ENCODE measurements at places on chromosomes 1 and 21. TPM values are rescaled to one million over a fixed set of nuclear protein-coding genes. Genes with fewer than 3 reads are reported as not detected.
A peak's percentile ranks its signal among the peaks of the same experiment; 100 is the strongest.

DNA sequence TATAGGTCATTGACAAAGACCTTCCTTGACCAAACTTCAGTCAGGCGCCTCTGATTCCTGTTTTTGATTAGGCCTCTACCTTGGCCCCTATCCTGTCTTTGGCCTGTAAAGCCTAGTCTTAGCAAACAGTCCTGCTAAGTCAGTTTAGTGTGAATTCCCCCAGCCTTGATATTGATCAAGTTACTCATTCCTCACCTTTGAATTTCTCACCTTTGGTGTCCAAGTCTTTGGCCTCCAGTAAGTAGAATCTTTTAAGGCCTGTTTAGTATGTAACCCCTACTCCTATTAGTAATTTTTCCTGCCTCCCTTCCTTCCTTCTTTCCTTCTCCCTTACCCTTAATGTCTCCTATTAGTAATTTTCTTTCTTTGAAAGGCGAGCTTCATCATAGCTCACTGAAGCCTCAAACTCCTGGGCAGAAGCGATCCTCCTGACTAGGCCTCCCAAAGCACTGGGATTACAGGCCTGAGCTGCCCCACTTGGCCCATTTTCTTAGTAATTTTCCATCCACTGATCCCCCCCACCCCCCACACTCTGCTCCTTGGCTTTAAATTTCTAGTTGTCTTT, 13.0 kb upstream of the ZNF692 start:
- no peak for DNase-seq

GRCh38 chr1:22784737-22785136, 74.1 kb downstream of the EPHB2 start:
- no peak for DNase-seq

DNA sequence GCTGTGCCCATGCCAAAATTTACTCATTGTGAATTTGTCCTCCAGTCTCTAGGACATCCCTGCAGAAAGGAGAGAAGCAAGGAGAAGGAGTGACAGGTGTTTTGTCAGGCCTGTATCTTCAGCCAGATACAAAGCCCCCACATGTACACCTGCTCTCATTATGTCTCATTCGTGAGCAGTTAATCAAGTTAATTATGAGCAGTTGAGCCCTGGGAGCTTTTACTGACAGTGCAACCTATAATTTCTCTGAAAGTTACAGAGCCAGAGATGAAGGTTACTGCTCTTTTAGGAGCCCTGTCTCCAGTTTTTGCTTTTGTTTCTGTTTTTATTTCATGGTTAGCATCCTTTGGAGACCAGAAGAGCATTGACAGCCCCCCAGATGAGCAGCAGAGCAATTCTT, 5.0 kb upstream of the ILDR2 start:
- no peak for DNase-seq

DNA sequence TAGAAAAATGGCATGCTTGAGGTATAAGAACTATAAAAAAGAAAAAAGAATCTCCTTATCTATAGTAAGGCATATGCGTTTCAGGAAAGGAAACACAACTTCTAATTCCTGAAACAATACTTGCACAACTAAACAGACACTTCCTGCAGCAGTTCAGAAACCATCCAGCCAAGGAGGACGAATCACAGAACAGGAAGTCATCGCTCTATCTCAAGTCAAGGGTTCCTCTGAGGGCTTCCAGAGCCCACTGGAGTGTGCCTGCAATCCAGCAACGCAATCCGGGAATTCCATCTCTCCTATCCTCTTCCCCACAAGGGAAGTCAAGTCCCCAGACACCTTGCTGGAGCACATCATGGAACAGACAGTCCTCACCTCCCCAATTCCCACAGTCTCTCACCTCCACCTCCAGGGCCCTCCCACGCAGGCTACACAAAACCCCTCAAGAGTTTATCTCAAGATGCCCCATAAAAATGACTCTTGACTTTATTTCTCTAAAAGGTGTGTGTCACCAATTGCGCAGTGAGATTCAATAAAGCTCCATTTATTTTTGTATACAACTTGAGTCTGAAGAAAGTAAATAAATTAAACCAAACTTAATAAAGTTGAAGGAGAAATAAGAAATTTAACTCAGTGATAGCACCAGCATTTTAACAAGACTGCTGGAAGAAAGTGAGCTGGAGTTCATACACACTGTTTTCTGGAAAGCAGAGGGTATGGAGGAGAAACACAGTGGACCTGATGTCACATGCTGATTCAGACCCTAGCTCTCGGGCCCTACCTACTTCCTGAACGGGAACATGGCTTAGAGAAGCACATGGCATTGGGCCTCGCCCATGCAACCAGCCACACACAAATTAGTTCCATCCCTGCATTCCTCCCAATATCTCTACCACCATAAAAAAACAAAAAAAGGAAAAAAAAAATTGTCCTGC, 39.9 kb downstream of the SIPA1L2 start:
- DNase-seq = no peak

- DNase-seq = peak; percentile 71
These were observed 127.9 kb upstream of the CACYBP start for GRCh38 chr1:174871886-174872285.

DNA sequence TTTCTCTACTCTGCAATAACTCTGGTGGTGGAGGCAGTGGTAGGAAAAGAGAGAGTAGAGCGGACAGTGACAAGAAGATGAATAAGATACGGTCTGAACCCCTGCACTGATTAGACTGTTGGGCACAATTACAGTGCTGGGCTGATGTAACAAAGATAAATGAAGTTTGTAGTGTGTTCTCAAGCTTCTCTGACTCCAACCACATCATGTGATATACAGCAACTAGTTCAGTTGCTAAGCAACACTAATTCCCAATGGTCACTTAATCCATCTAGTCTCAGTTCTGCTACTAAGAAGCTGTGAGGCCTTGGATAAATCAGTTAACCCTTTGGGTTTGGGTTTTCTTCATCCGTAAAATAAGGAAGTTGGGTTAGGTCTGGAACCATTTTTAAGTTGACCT, 17.3 kb downstream of the DDR2 start:
- DNase-seq = no peak

FCRL5 gene
- not detected for total RNA-seq

GRCh38 chr1:174799136-174799479, 200.6 kb upstream of the CACYBP start:
- no peak for DNase-seq

- DNase-seq = no peak
These were observed 80.3 kb downstream of the GLIS1 start for GRCh38 chr1:53658489-53659230.

GRCh38 chr1:242788771-242789170, 264.3 kb upstream of the PLD5 start:
- DNase-seq = no peak

DNA sequence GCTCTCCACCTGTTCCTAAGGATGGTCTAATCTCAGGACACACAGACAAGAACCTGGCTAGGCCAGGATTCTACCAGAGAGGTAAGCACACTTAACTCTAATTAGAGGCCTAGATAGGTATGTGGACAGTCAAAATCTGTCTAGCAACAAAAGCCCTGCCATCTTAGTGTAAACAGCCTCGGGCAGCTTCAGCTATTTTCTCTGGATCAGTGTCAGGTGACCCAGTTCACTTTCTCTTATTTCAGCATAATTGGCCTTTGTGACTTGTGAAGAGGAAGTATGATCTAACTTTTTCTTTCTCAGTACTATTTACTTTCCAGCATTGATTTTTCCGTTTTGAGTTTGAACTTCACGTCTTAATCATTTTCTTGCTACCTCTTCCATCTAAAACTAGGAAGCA, 217.7 kb downstream of the CRB1 start:
- DNase-seq = no peak

DNA sequence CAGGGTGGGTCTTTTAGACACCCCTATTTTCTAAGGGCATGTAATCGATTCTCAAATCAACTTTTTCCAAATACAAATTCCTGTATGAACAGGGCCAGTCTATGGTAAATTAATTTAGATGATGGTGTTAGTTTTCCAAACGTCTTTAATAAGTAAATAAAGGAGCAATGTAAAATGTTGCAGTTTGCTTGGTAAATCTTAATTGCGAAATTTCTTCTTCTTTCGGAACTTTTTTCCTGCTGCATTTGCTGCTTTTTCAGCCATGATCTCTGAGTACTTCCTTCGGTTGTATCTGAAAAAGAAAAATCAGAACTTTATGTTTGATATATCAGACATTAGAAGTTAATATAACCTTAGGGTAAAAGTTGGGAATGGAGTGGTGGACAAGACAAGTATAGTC, 9.4 kb downstream of the DNTTIP2 start:
- no peak for DNase-seq

DNA sequence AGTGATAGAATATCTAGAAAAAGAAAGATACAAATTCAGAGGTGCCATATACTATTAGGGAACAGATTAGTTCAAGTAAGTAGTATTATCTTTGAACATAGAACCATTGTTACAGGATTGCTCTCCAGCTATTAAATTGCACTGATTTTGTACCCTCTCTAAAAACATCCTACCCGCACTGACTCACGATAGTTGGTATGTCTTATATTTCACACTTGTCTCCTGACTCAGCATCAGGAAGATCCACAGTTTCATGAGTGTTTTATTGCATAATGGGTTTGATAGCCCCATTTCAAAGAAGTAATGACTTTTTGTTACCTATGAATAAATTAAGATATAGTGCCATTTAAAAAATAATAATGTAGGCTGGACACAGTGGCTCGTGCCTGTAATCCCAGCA, 6.0 kb downstream of the TATDN3 start:
- no peak for DNase-seq

- DNase-seq = no peak
These were observed 263.3 kb downstream of the KIF26B start for GRCh38 chr1:245418077-245418476.

GRCh38 chr1:6245869-6246496, 2.0 kb downstream of the HES3 start:
- DNase-seq = no peak

DNA sequence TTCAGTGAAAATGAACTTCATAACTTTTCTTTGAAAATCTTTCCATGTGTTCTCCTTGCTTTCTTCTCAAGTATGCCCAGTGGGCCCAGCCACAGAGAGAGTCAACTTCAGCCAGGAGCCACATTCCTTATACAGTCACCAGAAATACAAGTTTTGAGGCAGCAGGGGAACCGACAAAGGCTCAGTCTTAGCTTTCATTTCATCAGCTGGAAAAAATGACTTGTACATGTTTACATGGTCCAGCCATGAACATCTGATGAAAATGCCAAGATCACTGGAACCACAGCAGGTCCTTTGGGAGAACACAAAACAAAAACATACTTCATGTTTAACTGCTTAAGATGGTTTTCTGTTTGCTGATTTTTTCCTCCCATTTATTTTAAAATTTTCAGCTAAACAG, 72.5 kb downstream of the SYDE2 start:
- DNase-seq = no peak

DNA sequence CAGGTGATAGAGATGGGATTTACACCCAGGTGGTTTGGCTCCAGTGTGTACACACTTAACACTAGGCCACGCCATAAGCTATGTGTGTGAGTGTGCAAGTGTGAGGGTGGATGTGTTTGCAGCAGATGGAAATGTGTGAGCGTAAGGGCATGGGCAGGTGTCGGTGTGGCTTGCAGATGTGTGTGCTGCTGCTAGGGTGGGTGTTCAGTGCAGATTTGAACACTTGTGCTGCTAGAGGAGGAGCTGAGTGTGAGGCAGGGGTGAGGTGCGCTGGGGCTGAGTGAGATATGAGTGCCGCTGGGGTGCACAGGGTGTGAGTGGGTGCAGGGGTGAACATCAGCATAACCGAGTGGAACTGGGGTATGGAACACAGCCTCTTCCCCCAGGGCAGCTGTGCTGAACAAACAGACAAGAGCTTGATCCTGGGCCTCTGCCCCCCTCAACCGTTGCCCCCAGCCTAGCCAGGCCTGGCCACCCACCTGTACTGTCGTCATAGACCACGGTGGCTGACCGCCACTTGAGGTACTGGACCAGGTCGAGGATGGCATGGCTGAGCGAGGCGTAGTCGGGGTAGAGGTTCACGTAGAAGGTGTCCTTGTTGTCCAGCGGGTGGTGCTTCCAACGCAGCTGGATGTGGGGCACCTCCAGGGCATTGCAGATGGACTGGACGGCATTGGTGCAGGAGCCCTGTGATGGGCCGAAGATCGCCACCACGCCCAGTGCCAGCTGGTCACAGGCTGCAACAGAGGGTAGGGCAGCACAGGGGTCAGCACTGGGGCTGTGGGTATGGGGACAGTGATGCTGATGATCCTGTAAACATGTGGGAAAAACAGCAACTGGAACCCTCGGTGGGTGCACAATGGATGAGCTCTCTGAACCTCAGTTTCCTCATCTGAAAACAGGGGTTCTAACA, 153.9 kb downstream of the GRIK3 start:
- no peak for DNase-seq

GRCh38 chr1:20160034-20160433, 20.9 kb downstream of the PLA2G2F start:
- peak; percentile 12 for DNase-seq

GRCh38 chr1:3211582-3212375, 142.8 kb downstream of the PRDM16 start:
- no peak for DNase-seq

DNA sequence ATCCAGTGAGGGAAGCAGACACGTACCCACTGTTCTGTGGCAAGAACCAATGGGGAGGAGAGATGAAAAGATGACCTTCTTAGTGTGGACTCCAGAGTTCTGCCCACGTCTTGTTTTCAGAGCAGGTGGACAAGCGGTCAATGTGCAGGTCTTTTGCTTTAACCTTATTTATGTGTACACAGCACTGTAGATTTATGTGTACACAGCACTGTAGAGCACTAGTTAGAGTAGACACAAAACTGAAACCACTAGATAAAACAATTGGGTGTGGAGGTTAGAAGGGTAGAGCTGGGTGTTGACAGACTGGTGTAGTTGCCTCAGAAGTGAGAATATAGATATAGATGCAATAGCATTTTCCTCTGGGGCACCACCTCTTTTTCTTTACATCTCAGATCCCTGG, 150.0 kb downstream of the MAGI3 start:
- DNase-seq = no peak

DNA sequence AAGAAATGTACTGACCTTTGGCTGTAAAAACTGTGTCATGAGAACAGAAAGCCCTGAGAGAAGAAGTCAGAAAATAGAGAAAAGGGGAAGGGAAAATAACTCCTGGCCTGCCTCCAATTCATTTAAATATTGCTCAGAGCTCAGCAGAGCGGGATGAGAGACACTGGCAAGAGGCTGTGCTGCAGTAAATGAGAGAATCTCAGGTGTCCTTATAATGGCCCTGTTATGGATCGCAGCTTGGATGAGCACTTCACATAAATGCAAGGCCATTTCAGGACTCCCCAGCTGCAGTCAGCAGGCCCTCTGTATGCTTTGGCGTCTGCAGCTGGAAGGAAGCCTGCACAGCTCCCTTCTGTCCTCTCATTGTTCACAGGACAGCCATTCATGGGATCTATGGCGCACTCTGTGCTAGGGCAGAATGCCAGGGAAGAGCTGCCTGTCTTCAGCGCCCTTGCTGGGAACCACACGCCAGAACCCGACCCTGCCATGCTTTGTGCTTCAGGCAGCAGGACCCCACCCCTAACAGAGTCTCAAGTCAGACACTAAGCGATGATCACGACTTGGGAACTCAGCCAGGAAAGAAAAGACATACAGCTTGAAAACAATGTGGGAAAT, 20.7 kb upstream of the ABCB10 start:
- DNase-seq = peak; percentile 18

GRCh38 chr1:162285149-162285561, 91.5 kb downstream of the SPATA46 start:
- DNase-seq = peak; percentile 22

KRTAP19-3 gene
- total RNA-seq = not detected

- peak; percentile 38 for DNase-seq
These were observed 6.0 kb downstream of the RAVER2 start for GRCh38 chr1:64750875-64751274.

Measured in astrocyte (in vitro differentiated cells and primary cell).